CD4-positive, alpha-beta T cell treated with Interleukin-12 subunit alpha and Interleukin-12 subunit beta, for 1 hour (primary cell): ENCODE measurements at places on chromosomes 1 and 21.

GRCh38 chr1:234469376-234469775, 9.6 kb downstream of the TARBP1 start:
- DNase-seq, result no peak

DNA sequence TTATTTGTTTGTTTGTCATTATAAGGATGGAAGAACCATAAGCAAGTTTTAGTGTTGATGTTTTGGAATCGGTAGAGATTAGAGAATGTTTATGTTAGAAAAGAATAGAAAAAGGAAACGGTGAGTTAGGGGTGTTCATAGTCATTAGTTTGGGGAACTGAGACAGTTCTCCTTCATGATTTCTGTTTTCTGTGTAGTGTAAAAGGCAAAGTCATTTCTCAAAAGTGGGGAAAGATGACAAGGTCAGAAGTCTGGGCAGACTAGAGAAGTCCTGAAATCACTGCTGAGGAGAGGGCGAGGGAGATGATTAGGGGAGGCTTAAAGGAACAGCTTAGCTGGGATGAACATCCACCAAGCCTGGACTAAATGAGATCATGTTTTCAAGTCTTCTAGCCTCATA, 498.9 kb downstream of the TTLL7 start:
- no peak for DNase-seq

- DNase-seq, result peak; percentile 65
Observed at GRCh38 chr21:36113647-36114428, 21.0 kb upstream of the CBR3 start.

- no peak for DNase-seq
Observed at GRCh38 chr21:44477131-44477530, 21.8 kb downstream of the LRRC3 start.

GRCh38 chr1:201063145-201063544, 39.6 kb upstream of the KIF21B start:
- DNase-seq, result no peak

GRCh38 chr1:15992187-15992553, 11.9 kb upstream of the SRARP start:
- no peak for DNase-seq

DNA sequence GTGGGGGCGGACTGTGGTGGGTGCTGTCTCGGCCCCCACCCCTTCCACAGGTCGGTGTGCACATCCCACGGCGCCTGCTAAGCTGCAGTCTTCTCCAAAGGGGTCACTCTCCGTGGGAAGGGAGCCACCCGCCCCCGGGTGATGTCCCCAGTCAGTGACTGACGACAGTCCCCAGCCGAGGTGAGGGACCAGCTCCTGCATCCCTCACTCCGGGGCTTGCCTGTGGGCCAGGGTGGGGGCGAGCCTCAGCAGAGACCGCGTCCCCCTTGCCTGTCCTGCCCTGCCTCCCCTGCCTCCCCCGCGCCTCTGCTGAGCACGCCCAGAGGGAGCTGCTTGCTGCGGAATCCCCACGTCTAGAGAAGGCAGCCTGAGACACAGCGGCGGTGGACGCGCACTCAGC, 35.9 kb upstream of the PDE9A start:
- DNase-seq, result no peak
